ENCODE measurements at places on chromosomes 7 and 10.

DNA sequence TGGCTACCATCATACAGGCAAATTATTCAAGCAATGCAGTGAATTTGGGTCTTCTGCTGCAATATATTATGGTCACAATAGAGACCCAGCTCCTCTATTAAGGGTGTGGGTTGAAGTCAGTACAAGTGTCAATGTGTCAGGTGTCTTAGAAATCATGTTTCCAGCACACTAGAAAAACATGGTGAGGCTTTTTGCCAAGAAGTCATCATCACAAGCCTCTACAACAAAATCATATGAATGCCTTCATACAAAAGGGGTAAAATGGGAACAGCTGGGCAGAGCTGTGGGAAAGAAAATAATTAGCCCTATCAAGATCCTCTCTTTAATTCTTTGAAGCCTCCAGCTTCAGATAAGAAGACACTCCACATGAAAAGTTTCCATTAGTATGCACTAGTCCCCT is 37.2 kb downstream of the FAM13C start:
- no peak for DNase-seq

GRCh38 chr7:92020636-92021035 is 80.0 kb downstream of the AKAP9 start:
- DNase-seq, result no peak

GRCh38 chr7:112144284-112145059 is 61.7 kb downstream of the DOCK4 start:
- DNase-seq, result no peak

DNA sequence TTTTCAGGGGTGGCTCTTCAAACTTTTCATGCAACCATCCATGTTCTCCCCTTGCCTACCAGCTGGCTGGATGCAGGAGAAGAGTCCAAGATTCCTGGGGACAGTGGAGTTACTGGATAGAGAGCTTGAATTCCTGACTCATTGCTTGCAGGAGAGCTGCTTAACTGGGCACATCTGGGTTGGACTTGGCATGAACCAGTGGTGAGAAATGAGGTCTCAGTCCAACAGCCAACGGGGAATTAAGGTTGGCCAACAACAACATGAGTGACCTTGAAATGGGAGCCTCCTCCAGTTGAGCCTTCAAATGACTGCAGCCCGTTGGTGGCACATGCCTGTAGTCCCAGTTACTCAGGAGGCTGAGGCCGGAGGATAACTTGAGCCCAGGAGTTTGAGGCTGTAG is 58.1 kb upstream of the OPN4 start:
- DNase-seq, result no peak

DNA sequence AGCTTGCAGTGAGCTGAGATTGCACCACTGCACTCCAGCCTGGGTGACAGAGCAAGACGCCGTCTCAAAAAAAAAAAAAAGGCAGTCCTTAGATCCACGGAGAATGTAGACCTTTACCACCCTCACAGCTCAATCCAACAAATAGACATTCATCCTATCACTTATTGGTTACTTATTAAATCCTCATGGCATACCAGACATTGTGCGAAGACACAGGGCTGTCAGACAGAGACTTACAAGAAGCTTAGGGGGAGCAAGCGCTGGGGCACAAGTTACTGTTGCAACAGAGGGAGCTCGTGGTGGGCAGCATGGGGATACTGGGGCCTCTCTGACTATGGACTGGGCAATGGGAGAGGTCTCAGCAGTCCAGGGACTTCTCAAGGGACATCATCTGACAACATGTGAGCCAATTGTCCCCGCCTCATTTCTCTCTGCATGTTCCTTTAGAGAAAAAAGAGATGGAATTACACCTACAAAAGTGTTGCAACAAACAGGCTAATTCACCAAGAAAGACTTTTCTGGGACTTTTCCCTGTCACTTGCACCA is 82.8 kb upstream of the TNS3 start:
- DNase-seq, result no peak

- no peak for DNase-seq
Measured at GRCh38 chr10:78776756-78777155, 292.0 kb upstream of the ZMIZ1 start.

- DNase-seq, result no peak
Measured at GRCh38 chr10:57925045-57925444, 342.6 kb downstream of the IPMK start.

DNA sequence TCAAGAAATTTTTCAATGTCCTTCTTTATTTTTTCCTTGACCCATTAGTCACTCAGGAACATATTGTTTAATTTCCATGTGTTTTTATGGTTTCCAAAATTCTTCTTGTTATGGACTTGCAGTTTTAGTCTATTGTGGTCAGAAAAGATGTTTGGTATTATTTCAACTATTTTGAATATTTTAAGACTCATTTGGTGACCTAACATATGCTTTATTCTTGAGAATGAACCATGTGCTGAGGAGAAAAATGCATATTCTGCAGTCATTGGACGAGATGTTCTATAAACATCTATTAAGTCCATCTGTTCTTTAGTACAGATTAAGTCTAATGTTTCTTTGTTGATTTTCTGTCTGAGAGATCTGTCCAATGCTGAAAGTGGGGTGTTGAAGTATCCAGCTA is 42.3 kb upstream of the MDFIC start:
- no peak for DNase-seq

- DNase-seq, result no peak
Measured at GRCh38 chr7:140010194-140010895, 52.4 kb downstream of the PARP12 start.

GRCh38 chr7:158329014-158329610 is 258.5 kb downstream of the PTPRN2 start:
- DNase-seq, result no peak

- DNase-seq, result no peak
Measured at GRCh38 chr10:12509794-12510100, 160.4 kb downstream of the CAMK1D start.

DNA sequence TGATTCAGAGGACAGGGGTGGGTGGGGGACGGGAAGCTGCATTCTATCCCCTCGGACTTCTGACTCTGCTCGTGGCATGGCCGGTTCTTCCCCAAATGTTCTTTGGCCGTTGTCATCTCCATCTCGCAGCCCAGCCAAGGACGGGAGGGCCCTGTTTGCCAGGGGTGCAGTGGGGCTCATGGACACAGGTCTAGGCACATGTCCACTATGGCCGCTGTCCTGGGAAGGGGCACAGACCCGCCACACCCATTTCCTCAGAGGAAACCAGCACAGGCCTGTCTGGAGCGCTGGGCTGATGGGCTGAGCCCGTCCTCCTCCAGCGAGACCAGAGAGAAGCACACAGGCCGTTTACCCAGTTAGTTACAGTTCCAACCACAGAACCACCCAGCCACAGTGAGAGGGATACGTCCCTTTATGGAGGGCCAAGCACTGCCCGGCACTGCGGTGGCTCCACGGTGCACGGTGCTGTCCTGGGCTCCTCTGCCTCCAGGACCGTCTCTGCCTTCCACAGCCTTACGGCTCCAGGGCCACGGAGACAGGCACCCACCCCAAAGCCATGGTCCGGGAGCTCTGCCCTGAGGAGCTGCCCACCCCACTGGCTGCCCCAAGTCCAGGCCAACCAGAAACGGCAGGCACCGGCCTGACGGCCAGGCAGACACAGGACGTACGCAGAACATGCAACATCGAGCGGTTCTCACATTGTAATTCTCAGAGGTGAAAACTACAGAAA is 20.2 kb downstream of the DPYSL4 start:
- DNase-seq, result no peak

- no peak for DNase-seq
Measured at GRCh38 chr10:7738536-7739407, 35.7 kb downstream of the ITIH2 start.

- no peak for DNase-seq
Measured at GRCh38 chr7:131959106-131959812, 402.8 kb upstream of the PODXL start.

DNA sequence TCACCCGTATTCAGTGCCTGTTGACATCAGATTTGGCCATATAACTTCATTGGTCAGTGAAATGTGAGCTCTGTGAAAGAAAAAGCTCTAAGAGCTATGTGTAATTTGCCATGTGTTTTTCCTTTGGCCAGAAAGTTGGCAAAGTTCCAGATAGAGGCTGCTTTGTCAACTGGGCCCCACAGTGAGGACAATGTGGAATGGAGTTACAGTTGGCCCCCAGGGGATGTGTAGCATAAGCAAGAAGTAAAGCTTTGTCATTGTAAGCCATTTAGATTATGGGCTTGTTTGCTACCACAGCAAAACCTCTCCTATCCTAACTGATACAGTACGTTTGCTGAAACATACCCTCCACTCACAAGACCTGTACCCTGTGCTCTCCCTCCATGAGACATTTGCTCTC is 119.1 kb upstream of the HABP2 start:
- no peak for DNase-seq

DNA sequence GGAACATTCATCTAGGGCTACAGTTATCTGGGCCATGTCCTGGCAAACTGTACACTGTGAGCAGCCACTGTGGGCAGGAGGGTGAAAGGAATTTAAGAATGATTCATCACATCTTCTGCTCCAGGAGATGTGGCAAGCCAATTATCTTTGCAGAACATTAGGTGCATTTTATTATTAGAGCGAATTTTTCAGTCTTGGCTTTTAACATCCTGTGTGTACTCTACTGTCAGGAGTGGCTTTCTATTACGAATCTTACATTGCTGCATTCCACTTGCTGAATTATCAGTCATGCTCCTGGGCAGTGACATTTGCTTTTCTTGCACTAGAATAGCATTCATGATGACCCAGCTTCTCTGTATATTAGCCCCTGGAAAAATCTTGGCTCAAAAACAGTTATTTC is 109.2 kb upstream of the TARP start:
- DNase-seq, result no peak

DNA sequence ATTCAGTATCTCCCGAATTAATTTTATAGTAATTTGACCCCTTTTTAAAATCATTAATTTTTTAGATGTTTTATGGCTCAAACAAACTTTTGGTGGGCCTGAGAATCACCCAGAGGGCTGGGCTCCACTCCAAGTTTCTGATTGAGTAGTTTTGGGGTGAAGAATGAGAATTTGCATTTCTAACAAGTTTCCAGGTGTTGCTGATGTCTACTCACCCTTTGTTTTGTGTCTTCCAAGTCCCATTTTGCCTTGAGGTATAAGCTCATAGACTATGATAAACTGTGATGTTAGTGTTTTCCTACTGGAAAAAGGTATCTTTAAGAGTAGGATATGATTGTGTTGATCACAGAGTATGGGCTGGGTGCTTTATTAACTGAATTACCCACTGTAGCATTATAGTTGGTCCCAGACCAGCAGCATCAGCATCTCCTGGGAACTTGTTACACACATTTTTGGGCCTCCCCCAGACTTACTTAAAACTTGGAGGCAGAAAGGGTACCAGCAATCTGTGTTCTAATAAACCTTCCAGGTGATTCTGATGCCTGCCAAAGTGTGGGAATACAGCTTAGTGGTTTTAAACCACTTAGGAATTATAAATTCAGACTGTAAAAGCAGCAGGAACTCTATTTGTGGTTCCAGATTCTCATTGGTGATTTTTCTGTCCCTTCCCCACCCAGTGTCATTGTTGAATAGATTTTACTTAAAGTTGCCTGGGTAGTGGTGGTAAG is 19.1 kb downstream of the ZNRF2 start:
- DNase-seq, result no peak

GRCh38 chr10:72694476-72695369 is 2.8 kb downstream of the MCU start:
- DNase-seq, result no peak

- no peak for DNase-seq
Measured at GRCh38 chr10:93445978-93446720, 36.0 kb downstream of the MYOF start.

- DNase-seq, result no peak
Measured at GRCh38 chr10:131928248-131929095, 27.7 kb downstream of the PPP2R2D start.

DNA sequence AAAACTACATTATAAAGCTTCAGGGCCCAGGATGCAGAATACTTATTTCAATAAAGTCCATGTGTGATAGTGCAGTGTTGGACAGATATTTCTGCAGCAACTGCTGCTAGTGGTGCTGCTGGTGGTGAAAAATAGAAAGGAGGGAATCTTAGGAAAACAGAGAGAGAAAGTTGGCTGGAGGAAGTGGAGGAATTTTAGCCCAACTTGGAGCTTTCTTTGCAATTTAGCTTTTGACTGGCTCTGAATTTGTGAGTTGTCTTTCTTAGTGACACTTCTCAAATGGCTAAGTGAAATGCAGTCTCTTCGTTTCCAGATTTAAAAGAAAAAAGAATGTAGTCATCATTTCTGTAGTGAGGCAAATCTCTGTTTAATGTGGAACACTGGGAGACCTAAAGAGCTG is 45.4 kb downstream of the GPR158 start:
- no peak for DNase-seq

GRCh38 chr10:112336556-112337201 is 37.2 kb upstream of the ACSL5 start:
- no peak for DNase-seq

DNA sequence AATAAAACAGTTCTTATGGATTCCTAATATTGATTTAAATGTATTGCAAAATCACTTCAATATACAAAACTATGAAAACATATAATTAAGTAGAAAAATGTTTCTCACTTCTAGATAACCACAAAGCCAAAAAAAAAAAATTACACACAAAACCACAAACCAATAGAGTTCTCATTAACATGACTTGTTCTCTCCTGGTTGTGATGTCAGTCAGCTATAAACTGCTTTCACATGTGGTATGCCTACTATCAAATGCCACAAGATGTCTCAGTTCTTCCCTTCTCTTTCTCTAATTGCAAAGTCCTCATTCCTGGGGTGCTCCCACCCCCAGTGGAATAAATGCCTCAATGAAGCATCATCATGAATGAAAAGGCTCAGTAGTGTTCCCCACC is 16.6 kb downstream of the GNAI1 start:
- no peak for DNase-seq

- DNase-seq, result no peak
Measured at GRCh38 chr10:124109261-124109660, 15.9 kb upstream of the CHST15 start.

DNA sequence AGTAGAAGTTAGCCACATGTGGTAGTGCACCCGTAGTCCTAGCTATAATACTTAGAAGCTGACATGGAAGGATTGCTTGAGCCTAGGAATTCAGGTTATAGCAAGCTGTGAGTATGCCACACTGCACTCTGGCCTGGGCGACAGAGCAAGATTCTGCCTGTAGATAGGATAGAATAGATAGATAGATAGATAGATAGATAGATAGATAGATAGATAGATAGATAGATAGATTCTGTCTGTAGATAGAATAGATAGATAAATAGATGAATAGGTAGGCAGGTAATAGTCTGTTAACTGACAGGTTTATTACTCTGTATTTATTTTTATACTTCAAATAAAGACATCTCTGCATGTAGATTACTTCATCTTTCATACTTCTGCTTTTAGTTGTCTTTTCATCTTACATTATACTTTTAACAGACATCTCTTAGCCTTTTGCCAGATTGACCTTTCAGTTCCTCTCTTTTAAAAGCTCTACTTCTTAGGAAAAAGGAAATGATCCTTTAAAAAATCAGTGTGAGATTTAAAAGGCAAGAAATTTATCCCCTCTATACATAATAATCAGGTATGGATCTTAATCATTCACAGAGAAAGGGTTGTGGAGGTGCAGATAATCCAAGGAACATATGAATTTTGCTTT is 31.8 kb downstream of the CCAR1 start:
- no peak for DNase-seq

GRCh38 chr7:157429680-157430224 is 92.9 kb downstream of the DNAJB6 start:
- DNase-seq, result no peak

Data from retinal pigment epithelial cell (primary cell).